ENCODE measurements at places on chromosomes 3 and 15. TPM values are rescaled to one million over a fixed set of nuclear protein-coding genes. Genes with fewer than 3 reads are reported as not detected.

DNA sequence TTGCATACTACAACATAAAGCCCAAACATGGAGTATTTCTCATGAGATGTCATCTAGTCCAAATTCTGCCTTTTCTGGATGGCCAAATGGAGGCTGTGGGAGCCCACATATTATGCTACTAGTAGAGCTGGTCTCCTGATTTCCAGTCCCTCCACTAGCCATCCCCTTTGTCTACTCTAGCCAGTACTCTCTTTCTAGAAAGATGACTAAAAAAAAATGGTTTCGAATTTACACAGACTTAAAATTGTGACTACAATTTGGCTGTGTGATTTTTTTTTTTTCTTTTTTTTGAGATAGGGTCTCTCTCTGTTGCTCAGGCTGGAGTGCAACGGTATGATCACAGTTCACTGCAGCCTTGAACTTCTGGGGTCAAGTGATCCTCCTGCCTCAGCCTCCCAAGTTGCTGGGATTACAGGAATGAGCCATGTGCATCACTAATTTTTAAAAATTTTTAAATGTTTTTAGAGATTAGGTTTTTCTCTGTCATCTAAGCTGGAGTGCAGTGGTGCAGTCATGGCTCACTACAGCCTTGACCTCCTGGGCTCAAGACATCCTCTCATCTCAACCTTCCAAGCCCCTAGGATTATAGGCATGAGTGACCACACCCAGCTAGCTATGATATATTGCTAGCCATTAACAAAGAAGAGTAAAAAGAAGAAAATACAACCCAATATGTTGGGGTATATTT lies 273.9 kb downstream of the ADAMTSL3 start:
- no peak for DNase-seq
- H3K4me3 ChIP-seq = no peak overlapping the region
- H3K4me1 ChIP-seq = no peaks in the 10 kb centered on the region
- H3K36me3 ChIP-seq = no peaks in the 10 kb centered on the region

Gene IL17RC
- 26.9 TPM for total RNA-seq

Gene NMNAT3
- 4.6 TPM for total RNA-seq

DNA sequence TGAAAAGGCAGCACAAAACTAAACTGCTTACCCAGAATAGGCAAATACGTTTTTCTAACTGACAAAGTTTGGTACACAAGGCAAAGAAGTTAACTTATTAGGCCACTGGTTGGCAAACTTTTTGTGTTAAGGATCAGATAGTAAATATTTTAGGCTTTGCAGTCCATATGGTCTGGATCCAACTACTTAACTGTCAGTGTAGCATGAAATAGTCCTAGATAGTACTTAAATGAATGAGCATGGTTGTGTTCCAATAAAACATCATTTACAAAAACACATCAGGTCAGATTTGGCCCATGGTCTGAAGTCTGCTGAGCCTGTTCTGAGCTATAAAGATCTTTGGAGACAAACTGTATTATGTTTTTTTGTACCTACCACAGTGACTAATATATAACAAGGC lies 136.9 kb downstream of the PCCB start:
- no peaks in the 10 kb centered on the region for H3K36me3 ChIP-seq
- no peaks in the 10 kb centered on the region for H3K4me1 ChIP-seq
- no peak for DNase-seq
- H3K27ac ChIP-seq = no peak overlapping the region

DNA sequence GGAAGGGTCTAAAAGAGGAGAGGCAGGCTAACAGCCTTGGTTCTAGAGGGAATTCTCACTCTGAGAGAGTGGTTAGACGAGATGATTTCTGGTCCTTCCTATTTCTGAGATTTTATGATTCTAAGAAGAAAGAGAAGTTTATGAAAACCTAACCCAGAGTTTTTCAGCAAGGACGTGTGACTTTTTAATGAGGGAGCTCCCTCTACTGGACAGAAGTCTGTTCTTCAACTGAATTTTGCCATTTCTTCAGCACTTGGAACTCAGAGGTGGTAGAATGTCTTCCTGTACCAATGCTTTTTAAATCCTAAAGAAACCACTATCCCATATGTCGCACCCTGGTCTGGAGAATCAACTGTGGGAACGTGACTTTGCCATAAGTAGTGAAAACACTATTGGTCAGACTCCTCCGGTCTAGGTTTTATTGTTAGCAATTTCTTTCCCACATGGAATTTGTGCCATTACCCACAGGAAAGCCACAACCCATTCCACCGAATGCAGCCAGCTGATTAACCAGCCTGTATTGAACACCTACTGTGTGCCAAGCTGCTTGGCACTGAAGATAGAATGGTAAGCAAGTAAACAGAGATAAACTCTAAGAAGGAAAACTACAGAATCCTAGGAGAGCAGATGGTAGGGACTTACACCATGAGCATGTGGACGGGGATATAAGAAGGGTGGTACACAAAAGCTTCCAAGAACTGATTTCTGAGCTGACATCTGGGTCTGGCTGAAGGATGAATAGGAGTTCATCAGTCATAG lies 199.5 kb upstream of the LMCD1 start:
- no peaks in the 10 kb centered on the region for H3K4me1 ChIP-seq
- H3K27ac ChIP-seq = no peak overlapping the region
- no peak overlapping the region for H3K4me3 ChIP-seq
- no peaks in the 10 kb centered on the region for H3K27me3 ChIP-seq
- H3K36me3 ChIP-seq = no peaks in the 10 kb centered on the region
- no peak for DNase-seq

- no peak overlapping the region for H3K4me3 ChIP-seq
- peaks cover 16% of the 10 kb centered on the region for H3K36me3 ChIP-seq
- H3K27me3 ChIP-seq = no peaks in the 10 kb centered on the region
- H3K27ac ChIP-seq = no peak overlapping the region
- no peak for DNase-seq
Measured at GRCh38 chr3:97958396-97958795, 13.8 kb downstream of the RIOX2 start.

- H3K4me3 ChIP-seq = no peak overlapping the region
- H3K4me1 ChIP-seq = no peaks in the 10 kb centered on the region
- H3K36me3 ChIP-seq = no peaks in the 10 kb centered on the region
- no peak for DNase-seq
Measured at GRCh38 chr3:14614862-14615261, 36.7 kb upstream of the CCDC174 start.

- no peak overlapping the region for H3K4me3 ChIP-seq
- H3K27ac ChIP-seq = no peak overlapping the region
- no peaks in the 10 kb centered on the region for H3K27me3 ChIP-seq
- DNase-seq = no peak
- H3K4me1 ChIP-seq = peaks cover 24% of the 10 kb centered on the region
Measured at GRCh38 chr15:70479056-70479455, 284.3 kb downstream of the UACA start.

Gene DCBLD2
- 35.8 TPM for total RNA-seq

- no peak overlapping the region for H3K27ac ChIP-seq
- peaks cover 33% of the 10 kb centered on the region for H3K4me1 ChIP-seq
- H3K27me3 ChIP-seq = no peaks in the 10 kb centered on the region
Measured at GRCh38 chr3:149247008-149247710, 25.5 kb upstream of the CP start.

DNA sequence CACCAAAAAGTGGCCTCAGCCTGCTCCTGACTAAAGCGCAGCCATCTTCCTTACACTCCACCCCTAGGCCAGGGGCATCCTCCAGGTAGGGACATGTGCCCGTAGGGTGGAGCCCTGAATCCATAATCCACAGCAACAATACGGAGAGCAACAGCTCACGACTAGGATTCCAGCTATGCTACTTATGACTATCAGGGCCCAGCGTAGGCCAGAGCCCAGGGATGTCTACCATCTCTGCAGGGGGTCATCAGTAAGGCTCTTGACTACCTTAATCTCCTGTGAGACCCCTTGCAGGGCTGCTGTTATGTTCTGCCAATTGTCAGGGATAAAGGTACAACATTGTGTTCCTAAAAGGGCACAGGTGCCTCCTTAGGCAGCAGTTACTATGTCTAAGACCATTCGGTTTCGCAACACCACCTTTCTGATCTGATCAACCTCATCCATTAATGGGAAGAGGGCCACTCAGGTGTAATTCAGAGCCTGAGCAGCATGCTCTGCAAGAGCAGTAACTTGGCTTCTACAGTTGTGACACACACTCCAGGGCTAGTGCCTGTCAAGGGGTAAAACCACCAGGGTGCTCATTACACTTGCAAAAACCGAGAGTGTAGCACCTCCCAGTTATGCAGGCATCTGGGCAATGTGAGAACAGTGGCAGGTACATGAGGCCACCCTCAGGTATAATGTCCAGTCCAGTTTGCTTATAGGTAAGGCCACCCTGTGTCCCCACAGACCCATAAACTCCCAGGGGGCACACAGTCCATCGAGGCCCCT lies 11.0 kb downstream of the CCRL2 start:
- no peaks in the 10 kb centered on the region for H3K36me3 ChIP-seq
- H3K27me3 ChIP-seq = no peaks in the 10 kb centered on the region
- H3K4me1 ChIP-seq = peaks cover 13% of the 10 kb centered on the region
- H3K27ac ChIP-seq = no peak overlapping the region

DNA sequence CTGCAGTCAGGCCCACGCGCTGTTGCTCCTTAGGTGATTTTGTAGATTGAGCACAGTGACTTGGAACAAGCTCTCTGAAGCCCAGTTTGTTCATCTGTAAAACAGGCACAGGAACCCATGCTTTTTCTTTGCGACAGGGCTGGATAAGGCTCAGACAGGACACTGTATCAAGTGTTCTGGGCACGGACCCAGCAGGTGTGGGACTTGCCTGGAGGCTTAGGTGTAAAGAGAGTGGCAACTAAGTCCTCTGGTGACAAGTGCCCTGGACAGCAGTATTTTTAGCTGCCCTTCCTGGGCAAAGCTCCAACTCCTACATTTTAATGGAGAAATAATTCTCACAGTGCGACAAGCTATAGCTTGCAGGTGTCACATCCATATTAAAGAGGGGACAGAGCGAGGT lies 32.2 kb downstream of the CD276 start:
- peaks cover 17% of the 10 kb centered on the region for H3K36me3 ChIP-seq
- H3K27me3 ChIP-seq = no peaks in the 10 kb centered on the region
- H3K4me1 ChIP-seq = peaks cover 7% of the 10 kb centered on the region

GRCh38 chr3:79203144-79203519 lies 564.7 kb downstream of the ROBO1 start:
- H3K27ac ChIP-seq = no peak overlapping the region
- no peaks in the 10 kb centered on the region for H3K4me1 ChIP-seq
- H3K36me3 ChIP-seq = no peaks in the 10 kb centered on the region
- no peak overlapping the region for H3K4me3 ChIP-seq

Gene EPHB3
- 7.8 TPM for total RNA-seq

DNA sequence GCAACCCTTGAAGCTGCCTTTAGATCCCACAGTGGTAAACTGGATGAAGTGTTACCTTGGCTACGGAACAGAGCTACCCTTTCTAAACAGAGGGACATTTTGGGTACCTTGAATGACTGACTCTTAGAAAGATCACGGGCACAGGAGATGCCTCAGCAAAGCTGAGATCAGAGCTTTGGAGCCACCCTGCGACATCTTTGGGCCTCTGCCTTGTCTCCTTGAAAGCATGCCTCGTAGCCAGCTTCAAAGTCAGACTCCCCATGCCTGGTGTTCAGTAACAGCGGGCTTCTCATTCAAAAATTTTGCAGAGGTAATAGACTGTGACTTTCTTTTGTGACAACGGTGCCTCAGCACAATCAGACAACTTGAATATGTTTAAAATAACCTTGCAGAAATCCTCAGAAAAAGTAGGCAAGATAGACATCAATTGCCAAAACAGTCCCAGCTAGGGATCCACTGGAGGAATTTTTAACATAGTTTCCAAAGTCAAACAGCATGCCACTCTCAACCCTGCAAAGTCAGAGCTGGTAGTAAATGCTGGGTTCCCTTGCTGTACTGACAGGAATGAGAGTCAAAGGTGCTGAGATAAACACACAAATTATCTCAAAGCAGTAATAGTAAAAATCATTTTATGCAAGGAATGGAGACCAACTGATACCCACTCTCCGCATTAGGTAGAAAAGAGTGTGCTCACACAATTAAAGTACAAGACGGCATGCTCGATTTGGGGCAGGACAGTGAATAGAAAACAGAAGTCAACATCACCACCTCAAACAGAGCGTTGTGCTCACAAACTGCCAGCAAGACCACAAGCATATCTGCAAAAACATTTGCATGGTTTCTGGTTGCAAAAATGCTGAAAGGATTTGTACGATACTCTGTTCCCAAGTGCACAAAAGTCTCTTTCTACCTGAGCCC lies 82.1 kb downstream of the MYO1E start:
- no peaks in the 10 kb centered on the region for H3K36me3 ChIP-seq
- DNase-seq = no peak
- no peaks in the 10 kb centered on the region for H3K27me3 ChIP-seq
- H3K27ac ChIP-seq = no peak overlapping the region

- no peaks in the 10 kb centered on the region for H3K4me1 ChIP-seq
- H3K27me3 ChIP-seq = no peaks in the 10 kb centered on the region
- H3K27ac ChIP-seq = no peak overlapping the region
- no peak for DNase-seq
- H3K36me3 ChIP-seq = no peaks in the 10 kb centered on the region
Measured at GRCh38 chr3:153657046-153657445, 464.1 kb upstream of the ARHGEF26 start.

Gene ANKRD63
- total RNA-seq = not detected

DNA sequence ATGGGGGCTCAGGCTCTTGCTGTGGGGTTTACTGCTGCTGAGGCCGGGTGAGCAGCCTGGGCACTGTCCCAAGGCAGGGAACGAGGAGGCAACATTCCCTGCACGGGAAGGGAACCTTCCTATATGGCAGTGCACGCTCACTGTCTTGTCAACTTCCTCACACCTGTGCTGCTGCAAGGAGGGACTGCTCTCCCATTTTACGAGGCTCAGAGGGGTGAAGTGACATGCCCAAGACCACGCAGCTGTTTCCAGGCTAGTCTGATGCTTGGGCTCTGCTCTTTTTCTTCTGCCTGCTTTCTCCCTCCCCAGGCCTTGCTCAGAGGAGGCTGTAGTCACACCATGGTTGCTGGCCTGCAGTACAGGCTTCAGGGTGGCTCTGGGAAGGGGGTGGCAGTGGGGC lies 41.5 kb downstream of the SPSB4 start:
- no peak overlapping the region for H3K4me3 ChIP-seq
- H3K27me3 ChIP-seq = no peaks in the 10 kb centered on the region
- no peak overlapping the region for H3K27ac ChIP-seq
- no peaks in the 10 kb centered on the region for H3K36me3 ChIP-seq

GRCh38 chr15:67997996-67998395 lies 56.1 kb upstream of the PIAS1 start:
- H3K4me3 ChIP-seq = no peak overlapping the region
- no peak for DNase-seq
- no peaks in the 10 kb centered on the region for H3K4me1 ChIP-seq
